ENCODE measurements at places on chromosomes 5 and 9.

GRCh38 chr5:166369807-166370206 lies 1921.6 kb upstream of the WWC1 start:
- no peak for DNase-seq

GRCh38 chr9:113656771-113657670 lies 193.5 kb downstream of the RGS3 start:
- DNase-seq, result no peak

- DNase-seq, result peak; percentile 84
These were observed 207.3 kb downstream of the ARHGAP26 start for GRCh38 chr5:142977363-142978051.

DNA sequence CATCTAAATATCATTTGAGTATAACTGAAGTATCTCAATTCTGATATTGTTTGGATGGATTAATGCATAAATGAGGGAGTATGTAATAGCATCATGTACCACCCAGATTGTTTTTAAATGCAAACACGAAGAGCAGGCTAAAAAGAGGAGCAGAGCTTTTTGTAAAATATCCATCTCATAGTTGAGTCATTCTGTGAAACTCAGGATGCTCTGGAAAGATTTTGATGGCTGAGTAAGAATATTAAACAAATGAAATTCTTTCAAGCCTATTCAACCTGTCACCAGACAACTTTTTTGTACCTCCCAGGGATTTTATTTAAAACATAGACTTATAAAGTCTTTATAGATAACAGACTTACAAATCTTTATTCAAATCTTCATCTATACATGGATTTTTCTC lies 625.9 kb downstream of the TLE4 start:
- no peak for DNase-seq

DNA sequence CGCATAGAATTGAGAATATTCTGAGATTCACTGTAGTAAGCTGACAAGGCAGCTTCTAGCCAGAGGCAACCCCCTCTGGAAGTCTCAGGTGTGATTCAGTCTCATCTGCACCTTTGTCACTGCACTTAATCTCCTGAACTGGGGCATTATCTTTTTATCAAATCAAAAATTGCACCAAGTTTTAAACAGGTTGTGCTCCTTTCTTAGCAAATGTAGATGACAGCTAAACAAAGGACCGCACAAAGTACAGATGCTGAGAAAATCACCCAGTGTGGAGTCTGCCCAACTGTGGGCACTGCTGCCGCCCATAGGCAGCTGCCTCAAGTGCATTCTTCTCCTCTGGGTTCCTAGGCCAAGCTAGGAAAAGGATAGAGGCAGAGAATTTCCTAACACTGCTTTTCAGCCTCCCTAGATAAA lies 51.1 kb downstream of the STARD4 start:
- DNase-seq, result no peak

- no peak for DNase-seq
These were observed 1.5 kb upstream of the RNF145 start for GRCh38 chr5:159210846-159211245.

DNA sequence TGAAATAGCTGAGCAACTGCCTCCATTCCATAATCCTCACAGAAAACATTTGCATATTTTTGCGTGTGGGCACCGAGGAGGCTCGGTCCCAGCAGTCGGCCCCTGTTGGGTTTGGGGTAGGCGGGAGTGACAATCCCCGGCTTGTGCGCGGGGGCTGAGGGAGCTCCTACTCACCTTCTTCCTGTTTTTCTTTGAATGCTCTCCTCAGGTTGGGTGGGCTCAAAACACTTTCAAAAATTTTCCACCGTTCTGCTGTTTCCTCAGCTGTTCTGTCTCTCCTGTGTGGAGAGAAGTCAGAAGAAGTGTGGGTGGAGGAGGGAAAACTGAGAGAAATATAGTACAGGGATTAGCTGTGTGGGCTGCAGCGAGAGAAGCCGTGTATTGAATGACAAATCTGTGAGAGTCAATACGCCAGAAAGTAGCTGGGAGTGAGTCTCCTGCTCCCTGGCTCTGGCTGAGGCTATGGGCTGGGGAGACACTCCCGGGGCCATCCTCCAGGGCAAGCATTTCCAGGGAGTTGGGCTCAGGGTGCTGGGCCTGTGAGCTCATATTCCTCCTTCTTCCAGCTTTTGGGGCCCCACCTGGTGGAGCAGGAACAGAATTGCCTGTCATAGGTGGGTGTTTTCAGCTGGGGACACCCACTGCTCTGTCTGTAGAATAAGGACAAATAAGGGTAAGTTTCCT lies 84.7 kb downstream of the CMYA5 start:
- peak; percentile 24 for DNase-seq

- peak; percentile 95 for DNase-seq
These were observed 1.1 kb downstream of the CTNNAL1 start for GRCh38 chr9:109012009-109012875.

DNA sequence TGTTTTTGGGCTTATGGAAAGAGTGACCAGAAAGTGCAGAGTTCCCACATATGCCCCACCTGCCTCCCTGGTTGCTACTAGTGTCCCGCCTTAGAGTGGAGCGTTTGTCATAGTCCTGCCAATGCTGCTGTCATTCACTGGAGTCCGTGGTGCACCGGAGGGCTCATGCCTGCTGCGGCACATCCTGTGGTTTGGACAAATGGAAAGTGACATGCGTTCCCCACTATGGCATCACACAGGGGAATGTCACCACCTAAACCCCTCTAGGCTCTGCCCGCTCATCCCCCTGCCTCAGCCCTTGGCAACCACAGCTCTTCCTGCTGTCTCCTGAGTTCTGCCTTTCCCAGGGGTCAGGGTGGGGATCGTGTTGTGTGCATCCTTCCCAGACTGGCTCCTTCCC lies 29.2 kb downstream of the IRX4 start:
- DNase-seq, result no peak

DNA sequence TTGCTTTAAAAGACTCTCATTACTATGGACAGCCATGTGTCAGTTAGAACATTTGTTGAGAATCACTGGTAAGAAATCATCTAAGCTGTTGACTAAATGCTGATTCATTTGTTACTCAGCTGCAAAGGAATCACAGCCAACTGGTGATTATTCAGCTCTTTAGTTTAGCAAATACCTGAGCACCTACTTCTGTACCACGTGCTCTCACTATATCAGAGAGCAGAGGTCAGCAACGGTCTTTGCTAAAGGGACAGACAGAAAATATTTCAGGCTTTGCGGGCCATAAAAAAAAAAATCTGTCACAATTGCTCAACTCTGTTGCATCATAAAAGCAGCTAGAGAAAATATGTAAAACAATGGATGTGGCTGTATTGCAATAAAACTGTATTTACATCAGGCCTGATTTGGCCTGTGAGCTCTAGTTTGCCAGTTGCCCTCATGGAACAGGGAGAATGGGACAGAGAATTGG lies 377.6 kb downstream of the DNAH5 start:
- DNase-seq, result peak; percentile 85

- peak; percentile 19 for DNase-seq
These were observed 146.9 kb downstream of the AUH start for GRCh38 chr9:91214867-91215266.

DNA sequence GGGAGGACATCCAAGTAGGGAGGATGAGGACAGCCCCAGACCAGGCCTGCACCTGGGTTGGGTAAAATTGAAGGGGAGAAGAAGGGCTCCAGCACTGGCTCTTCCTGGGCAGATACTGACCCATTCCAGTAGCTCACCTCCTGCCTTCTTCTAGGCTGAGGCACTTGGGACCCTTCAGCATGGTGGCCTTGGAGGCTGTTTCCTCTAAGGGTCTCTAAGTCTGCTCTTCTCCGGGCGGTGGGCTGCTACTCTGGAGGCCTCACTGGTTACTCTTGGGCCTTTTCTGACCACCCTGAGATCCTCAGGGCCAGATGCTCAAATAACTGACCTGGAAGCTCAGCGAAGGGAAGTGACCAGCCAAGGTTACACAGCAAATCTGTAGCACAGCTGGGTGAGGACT lies 2.8 kb upstream of the TIFAB start:
- no peak for DNase-seq

DNA sequence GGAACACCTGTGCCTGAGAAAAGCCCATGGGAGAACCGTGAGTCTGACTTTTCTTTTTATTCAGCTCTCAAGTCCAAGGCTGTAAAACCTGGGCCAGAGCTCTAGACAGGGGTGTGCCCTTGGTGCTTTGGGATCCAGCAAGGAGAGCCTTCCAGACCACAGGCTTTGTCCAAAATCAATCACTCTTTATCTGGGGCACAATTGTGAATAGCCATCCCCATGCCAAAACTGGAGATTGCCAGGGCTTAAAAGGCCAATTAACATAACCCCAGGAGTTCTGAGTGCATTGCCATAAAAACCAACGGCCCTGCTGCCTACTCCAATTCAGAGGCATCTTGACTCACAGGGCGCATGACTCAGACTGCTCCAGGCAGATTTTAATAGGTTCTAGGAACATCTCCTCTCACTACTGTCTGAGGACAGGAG lies 391.8 kb downstream of the ARHGEF28 start:
- DNase-seq, result peak; percentile 53

GRCh38 chr5:138654281-138654867 lies 79.2 kb upstream of the HSPA9 start:
- DNase-seq, result peak; percentile 14

DNA sequence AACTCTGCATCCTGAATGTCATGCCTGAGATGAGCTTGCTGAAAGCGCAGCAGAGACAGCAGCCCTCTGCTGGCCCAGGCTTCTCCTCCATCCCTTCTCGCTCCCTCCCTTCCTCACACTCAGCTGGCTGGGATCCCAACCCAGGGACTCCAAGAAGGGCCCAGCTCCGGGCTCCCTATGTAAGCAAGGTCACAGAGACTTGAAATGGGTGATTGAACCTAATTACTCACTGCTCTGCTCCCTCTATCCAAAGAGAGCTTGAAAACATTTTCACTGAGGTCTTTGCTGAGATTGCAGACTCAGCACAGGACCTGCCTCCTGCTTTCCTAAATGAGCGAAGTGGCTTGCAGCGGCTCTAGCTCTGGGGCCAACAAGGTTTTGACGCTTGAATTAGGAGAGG lies 42.8 kb downstream of the RAPGEF1 start:
- no peak for DNase-seq

- DNase-seq, result no peak
These were observed 25.8 kb upstream of the PCA3 start for GRCh38 chr9:76738402-76738801.

DNA sequence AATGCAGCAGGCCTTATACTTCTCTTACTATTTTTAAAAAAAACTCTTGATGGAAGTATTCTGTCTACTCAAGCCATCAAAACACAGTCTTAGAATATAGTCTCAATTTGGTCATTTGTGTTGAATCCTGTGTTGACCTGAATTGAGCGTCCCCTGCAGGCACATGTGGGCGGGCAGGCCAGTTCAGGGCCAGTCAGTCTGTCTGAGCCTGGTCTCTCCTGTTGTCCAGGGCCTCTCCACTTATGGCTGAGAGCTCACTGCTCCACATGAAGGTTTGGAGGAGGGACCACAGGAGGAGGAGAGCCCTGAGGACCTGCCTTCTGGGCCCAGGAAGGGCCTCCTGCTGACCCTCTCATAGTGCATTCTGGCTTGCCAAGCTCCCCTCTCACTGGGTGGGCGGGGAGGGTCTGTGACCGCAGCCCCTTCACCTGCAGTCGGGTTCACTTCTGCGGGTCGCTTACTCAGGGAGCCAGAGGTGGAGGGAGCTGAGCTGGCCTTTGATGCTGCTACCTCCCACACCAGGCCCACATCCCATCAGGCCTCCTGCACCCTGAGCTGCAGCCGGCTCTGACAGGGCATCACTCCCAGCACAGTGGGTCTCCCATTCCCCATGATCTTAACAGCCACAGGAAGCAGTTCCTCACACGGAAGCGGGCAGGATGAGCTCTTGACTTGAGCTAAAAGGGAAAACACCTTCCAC lies 178.2 kb upstream of the S1PR3 start:
- no peak for DNase-seq

- DNase-seq, result peak; percentile 81
These were observed 44.9 kb downstream of the SHB start for GRCh38 chr9:38024036-38024681.

DNA sequence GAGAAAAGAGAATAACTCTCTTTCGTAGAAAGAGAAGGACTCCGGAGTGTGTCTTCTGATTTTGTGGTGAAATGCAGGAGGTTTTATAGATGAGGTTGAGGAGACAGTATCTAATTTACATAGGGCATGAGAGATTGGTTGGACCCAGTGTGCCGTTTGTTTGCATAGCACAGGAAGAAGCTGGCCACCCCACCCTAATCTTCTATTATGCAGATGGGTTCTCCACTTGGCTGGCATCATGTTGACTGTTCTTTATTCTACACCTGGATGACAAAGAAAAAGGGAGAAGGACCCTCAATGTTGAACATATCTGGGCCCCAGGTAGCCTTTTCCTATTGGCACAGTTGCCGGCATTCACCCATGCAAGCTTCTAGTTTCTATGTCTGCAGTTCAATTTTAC lies 23.2 kb upstream of the MINAR2 start:
- DNase-seq, result no peak

- no peak for DNase-seq
These were observed 48.7 kb downstream of the COL5A1 start for GRCh38 chr9:134690301-134690751.

DNA sequence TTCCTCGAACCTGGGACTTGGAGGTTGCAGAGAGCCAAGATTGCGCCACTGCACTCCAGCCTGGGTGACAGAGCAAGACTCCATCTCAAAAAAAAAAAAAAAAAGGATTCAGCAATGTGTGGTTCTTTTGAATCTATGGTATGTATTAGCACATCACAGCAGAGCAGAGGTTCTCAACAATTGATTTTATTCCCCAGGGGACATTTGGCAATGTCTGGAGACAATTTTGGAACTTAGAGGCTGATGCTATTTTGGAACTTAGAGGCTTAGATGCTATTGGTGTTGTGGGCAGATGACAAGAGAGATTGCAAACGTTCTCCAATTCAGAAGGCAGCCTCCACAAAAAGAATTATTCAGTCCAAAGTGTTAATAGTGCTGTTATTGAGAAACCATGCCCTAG lies 115.2 kb downstream of the TMC1 start:
- DNase-seq, result peak; percentile 64

- peak; percentile 73 for DNase-seq
These were observed 146.4 kb upstream of the TAS2R1 start for GRCh38 chr5:9776525-9776924.

DNA sequence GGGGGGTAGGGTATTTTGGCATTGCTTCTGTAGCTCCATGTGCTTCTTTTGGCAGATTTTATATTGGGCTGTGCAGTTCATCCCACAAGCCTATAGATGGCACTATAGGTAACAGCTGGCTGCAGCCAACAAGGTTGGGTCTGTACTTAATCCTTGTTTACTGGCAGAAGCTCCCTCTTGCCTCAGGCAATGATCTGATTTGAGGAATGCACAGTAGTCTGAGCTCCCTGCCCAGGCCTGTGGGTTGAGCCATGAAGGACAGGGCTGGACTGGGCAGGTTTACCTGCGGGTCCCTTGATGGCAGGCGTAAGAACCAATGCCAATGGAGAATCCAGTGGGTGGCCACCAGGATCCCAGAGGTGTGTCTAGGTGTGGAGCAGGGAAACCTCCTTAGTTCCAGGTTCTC lies 11.7 kb upstream of the OR1J2 start:
- DNase-seq, result peak; percentile 70

- peak; percentile 70 for DNase-seq
These were observed 35.6 kb upstream of the HAND1 start for GRCh38 chr5:154513669-154514084.
